Thoracic aorta (tissue), 2 donors: ENCODE measurements at places on chromosomes 2 and 18. TPM values are rescaled to one million over a fixed set of nuclear protein-coding genes. Genes with fewer than 3 reads are reported as not detected.

DNA sequence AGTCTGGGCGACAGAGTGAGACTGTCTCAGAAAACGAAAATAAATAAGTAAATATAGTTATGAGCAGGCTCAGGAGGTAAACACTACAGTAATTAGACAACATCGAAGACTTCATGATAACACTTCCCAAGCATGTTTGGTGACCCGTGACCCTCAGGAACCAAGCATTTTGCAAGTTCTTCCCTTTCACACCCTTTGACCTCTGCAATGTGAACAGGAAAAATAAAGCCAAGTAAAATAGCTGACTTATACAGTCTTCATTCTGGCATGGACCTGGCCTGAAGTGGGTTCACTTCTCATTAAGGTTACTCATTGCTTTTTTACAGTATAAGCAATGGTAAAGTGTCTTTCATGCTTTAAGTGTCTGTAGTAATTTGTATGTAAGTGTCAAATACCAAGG lies 15.3 kb upstream of the TGIF1 start:
- no peak overlapping the region for H3K4me3 ChIP-seq
- H3K27ac ChIP-seq: no peak overlapping the region
- H3K27me3 ChIP-seq: no peaks in the 10 kb centered on the region
- H3K4me1 ChIP-seq: no peaks in the 10 kb centered on the region

DNA sequence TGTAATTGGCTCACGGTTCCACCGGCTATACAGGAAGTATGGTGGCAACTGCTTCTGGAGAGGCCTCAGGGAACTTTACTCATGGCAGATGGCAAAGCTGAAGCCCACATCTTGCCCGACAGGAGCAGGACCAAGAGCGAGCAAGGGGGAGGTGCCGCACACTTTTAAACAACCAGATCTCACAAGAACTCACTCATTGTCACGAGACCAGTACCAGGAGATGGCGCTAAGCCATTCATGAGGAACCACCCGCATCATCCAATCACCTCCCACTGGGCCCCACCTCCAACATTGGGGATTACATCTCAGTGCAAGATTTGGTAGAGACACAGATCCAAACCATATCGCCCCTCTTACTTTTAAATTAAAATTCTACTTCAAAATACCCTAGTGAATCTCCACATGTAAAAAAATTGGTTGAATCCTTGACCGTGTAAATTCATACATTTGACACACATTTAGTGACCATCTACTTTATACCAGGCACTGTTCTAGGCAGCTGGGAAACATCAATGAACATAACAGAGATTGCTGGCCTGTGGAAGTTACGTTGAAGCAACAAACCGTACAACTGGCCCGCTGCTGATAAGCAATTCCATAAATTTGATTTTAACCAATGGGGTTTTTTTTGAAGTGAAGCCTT lies 87.6 kb downstream of the ALPK2 start:
- no peak overlapping the region for H3K27ac ChIP-seq

GRCh38 chr18:56028514-56028913 lies 440.5 kb upstream of the TCF4 start:
- no peaks in the 10 kb centered on the region for H3K27me3 ChIP-seq
- no peaks in the 10 kb centered on the region for H3K4me1 ChIP-seq
- DNase-seq: no peak
- no peak overlapping the region for H3K27ac ChIP-seq
- no peak overlapping the region for H3K4me3 ChIP-seq

DNA sequence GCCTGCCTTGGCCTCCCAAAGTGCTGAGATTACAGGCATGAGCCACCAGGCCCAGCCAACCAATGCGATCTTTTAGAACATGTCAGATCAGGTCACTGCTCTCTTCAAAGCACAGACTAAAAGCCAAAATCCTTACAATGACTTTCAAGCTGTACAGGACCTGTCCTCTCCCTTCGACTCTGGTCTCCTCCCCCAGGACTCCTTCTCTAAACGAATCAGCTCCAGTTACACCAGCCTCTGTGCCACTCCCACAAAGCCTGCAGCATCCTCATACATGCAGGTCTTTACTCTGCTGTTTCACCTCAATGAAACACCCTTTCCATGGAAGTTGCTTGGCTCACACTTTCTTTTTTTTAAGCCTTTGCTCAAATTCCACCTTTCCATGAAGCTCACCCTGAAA lies 436.0 kb downstream of the METTL4 start:
- no peaks in the 10 kb centered on the region for H3K36me3 ChIP-seq
- no peak for DNase-seq
- no peak overlapping the region for H3K27ac ChIP-seq

GRCh38 chr18:13804305-13804704 lies 19.6 kb upstream of the MC5R start:
- H3K4me1 ChIP-seq: no peaks in the 10 kb centered on the region
- no peaks in the 10 kb centered on the region for H3K27me3 ChIP-seq

USP37 gene
- 18.6 TPM for total RNA-seq

DNA sequence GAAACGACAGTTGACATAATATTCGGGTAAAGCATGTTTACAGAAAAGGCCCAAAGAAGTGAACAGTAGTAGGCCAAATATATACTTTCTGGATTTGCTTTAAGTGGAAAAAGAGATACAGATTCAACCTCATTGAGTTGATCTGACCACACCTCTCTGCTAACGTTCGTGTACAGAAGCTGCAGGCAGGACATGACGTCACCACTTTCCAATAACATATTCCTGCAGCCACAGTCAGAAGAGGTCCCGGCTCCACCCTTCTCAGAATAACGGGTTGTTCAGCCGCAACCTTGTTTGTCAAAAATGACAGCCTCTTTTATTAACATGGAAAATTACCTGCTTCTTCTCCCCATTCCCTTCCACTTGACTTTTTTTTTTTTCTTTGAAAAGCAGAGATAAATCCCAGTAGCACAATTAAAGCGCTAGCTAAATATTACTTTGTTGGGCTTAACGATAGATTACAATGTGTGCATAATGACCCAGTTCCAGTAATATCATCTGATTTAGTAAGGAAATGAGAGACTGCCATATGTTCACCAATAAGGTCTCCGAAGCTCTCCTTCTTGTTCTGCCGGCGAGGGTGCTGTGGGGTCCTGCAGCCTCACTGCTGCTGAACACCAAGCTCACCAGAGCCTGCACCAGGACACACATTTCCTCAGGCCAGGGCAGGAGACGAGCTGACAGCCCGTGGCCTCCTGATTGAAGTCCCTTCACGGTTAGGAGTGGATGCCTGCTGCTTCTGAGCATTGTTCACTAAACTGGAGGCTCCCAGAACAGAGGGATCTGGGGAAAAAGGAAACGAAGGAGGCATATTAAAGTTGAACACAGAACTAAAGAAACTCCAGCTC lies 451.0 kb upstream of the SALL3 start:
- no peaks in the 10 kb centered on the region for H3K27me3 ChIP-seq
- H3K4me3 ChIP-seq: no peak overlapping the region
- H3K4me1 ChIP-seq: peaks cover 7% of the 10 kb centered on the region
- no peak overlapping the region for H3K27ac ChIP-seq
- no peak for DNase-seq
